ENCODE measurements at places on chromosomes 11 and 22.

GRCh38 chr22:48757985-48758561 is 1069.6 kb downstream of the BRD1 start:
- DNase-seq, result no peak

DNA sequence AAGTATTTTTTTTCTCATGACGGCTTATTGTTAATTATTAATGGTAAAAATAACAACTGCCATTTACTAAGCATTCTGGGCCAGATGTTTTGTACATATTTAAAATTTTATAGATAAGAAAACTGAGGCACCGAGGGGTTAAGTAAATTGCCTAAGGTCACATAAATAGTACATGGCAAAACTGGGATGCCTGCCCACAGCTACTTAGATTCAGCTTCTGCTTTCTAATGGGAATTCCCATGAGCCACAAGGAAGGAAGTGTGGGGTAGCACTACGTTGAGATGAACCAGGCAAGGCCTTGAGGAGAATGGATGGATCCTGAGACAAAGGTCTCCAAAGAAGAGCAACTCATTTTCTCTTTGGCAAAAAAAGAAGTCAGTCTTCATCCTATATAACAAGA is 11.9 kb upstream of the PHF21A start:
- DNase-seq, result no peak

DNA sequence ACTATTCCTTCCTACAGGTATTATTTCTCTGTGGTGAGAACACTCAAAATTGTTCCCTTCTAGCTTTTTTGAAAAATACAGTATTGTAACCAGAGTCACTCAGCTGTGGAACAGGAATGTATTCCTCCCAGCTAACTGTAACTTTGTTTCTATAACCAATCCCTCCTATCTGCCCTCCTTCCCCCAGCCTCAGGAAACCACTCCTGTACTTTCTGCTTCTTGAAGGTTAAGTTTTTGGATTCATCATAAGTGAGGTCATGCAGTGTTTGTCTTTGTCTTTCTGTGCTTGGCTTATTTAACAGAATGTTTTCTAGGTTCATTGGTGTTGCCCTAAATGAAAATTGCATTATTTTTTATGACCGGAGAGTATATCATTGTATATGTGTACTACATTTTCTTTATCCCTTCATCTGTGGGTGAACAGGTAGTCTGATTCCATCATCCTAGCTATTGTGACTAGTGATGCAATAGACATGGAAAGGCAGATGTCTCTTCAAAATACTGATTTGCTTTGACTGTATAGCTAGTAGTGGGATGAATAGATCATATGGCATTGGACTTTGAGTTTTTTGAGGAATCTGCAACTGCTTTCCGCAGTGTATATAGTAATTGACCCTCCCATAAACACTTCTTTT is 112.9 kb upstream of the GRK3 start:
- DNase-seq, result no peak

- no peak for DNase-seq
Measured at GRCh38 chr11:66885950-66886440, 29.1 kb downstream of the LRFN4 start.

GRCh38 chr11:106409222-106409621 is 331.8 kb downstream of the AASDHPPT start:
- no peak for DNase-seq

DNA sequence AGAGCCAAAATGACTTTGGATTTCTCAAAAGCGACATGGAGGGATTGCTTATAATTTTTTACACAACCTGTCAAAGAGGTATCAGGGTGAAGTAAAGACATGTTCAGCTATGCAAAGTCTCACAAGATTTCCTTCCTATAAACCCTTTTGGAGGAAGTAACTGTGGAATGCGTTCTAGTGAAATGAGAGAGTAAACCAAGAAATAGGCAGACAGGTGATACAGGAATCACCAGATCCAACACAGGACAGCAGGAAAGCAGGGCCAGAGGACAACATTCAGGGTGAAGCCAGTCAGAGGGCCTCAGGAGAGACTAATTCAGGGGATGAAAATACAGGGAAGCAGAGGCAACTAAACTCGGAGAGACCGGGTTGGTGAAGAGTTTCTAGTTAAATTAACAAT is 90.4 kb upstream of the MTNR1B start:
- DNase-seq, result no peak

GRCh38 chr11:68610452-68611116 is 73.8 kb upstream of the GAL start:
- no peak for DNase-seq

GRCh38 chr11:69313992-69314391 is 20.0 kb downstream of the MYEOV start:
- DNase-seq, result no peak

DNA sequence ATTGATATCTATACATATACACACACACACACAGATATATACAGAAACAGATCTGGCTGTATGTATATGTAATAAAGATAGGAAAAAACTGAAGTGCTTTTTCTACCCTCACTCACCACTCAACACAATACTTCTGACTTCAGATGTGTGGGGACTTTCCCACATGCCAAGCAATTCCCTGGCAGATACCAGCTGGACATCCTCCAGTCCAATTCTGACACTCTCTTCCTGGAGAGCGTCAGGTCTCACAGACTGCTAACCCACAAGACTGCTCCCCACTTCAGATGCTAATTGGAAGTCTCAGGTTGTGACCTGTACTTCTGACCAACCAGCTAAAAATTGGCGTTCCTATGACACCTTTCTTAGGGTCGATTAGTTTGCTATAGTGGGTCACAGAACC is 140.6 kb downstream of the ATG16L2 start:
- DNase-seq, result no peak
